Esophagus muscularis mucosa (tissue), 4 donors: ENCODE measurements at places on chromosomes 4 and X. TPM values are rescaled to one million over a fixed set of nuclear protein-coding genes. Genes with fewer than 3 reads are reported as not detected.

DNA sequence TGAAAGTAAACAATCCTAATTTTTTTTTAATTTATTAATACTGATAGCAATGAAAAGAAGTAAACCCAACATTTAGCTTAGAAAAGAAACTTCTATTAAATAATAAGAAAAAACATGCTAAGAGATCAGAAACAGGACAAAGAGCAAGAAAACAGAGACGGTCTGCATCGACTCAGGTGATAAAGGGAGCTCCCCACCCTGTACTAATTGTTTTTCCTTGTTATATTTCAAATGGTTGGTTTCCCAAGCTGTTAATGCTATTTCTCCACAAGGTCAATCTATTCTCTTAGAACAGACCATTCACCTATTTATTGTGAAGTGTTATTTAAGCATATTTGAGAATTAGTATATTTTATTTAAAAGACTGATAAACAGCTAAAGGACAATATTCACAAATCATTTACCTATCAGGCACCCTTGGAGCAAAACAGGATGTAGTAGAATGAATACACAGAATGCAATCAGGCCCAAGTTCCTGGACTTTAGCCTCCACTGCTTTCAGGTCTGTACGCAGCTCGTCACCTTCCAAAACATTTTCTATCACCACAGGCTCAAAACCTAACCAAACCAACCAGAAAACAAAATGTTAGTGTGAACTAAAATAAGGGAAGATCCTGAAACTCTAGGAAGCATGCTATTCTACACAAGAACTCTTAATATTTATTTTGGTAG, 5.5 kb downstream of the SEPSECS start:
- no peaks in the 10 kb centered on the region for H3K27me3 ChIP-seq
- H3K4me1 ChIP-seq = peaks cover 6% of the 10 kb centered on the region
- no peak overlapping the region for H3K4me3 ChIP-seq
- H3K27ac ChIP-seq = no peak overlapping the region
- no peak for DNase-seq
- peaks cover 9% of the 10 kb centered on the region for H3K36me3 ChIP-seq

- no peak overlapping the region for H3K4me3 ChIP-seq
- no peaks in the 10 kb centered on the region for H3K4me1 ChIP-seq
- no peaks in the 10 kb centered on the region for H3K27me3 ChIP-seq
- H3K27ac ChIP-seq = no peak overlapping the region
Observed at GRCh38 chr4:81965911-81966310, 407.9 kb downstream of the HNRNPD start.

DNA sequence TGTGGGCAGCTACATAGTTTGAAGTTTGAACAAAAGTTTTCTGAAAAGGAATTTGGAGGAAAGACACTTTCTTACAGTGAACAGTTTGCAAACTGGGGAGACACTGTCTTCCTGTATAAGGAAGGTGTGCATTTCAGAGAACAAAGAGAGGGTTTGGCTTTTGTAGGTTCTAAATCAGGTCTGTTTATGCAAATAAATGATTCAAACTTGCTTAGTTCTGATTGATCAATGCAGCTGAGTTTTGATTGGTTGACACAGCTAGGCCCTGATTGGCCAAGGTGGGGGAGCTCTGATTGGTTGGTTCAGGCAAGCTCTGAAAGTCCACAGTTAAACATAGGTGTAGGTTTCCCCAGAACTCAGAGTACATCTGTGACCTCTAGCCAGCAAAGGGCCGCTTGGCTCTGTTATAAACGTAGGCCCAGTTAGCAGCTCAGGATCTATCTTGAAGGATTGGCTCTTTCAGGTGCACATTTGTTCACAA, 63.0 kb upstream of the ENPP6 start:
- peak; percentile 45 for DNase-seq
- H3K4me3 ChIP-seq = no peak overlapping the region
- no peaks in the 10 kb centered on the region for H3K36me3 ChIP-seq
- no peaks in the 10 kb centered on the region for H3K27me3 ChIP-seq
- H3K27ac ChIP-seq = no peak overlapping the region

DNA sequence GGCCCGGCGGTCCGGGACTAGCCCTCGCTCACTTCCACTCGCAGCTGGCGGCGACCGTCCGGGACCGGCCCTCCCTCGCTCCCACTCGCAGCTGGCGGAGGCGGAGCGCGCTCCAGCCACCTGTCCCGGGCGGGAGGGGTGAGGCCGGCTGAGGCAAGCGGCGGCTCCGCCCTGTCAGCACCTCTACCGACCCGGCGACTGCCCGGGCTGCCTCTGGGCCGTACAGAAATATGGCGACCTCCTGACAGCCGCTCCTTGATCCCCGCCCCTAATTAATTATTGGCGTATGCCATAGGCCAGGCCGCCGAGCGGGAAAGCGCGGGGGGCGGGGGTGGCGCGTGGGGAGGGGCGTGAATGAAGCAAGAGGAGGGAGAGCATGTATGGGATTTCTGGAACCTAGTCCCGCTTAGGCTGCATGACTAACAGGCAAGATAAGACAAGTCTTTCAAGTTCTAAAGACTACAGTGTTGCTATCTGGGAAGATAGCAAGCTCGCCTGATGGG, at the start of gene MORC4:
Gene MORC4, minus strand, starts transcription at position 200 of the 503 bp plus-strand sequence. CDS start 243 bp downstream, outside the sequence.
- peak within 1 kb of the TSS; percentile 67 for H3K4me3 ChIP-seq
- no peaks in the 10 kb centered on the region for H3K4me1 ChIP-seq
- H3K36me3 ChIP-seq = no peaks in the 10 kb centered on the region
- DNase-seq = no peak
- peak within 1 kb of the TSS; percentile 83 for H3K27ac ChIP-seq

DNA sequence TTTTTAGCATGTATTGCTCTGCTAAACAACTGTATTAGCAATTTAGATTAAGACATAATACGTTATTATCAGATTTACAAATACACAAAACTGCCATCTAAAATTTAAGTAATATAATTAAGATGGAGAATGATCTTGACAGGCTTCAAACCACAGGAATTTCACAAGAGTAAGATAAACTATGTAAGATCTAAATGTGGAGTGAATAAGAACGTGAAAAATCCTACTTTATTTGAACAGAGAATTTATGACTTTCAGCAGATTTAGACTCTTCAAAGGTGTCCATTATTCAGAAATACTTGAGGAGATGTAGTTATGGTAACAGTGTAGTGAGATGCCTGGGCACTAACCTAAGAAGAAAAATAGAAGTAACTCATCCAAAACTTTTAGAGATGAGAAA, 73.2 kb downstream of the SLC4A4 start:
- no peak overlapping the region for H3K4me3 ChIP-seq
- H3K4me1 ChIP-seq = no peaks in the 10 kb centered on the region
- no peak overlapping the region for H3K27ac ChIP-seq
- DNase-seq = no peak
- no peaks in the 10 kb centered on the region for H3K27me3 ChIP-seq

- no peak overlapping the region for H3K4me3 ChIP-seq
- H3K36me3 ChIP-seq = no peaks in the 10 kb centered on the region
- no peak overlapping the region for H3K27ac ChIP-seq
- DNase-seq = no peak
Observed at GRCh38 chrX:97416461-97416860, 532.8 kb downstream of the RPA4 start.

Gene FMR1NB
- total RNA-seq = not detected

- no peak overlapping the region for H3K4me3 ChIP-seq
- H3K27ac ChIP-seq = no peak overlapping the region
- H3K27me3 ChIP-seq = no peaks in the 10 kb centered on the region
- H3K4me1 ChIP-seq = no peaks in the 10 kb centered on the region
- no peak for DNase-seq
Observed at GRCh38 chr4:169998981-169999380, 27.2 kb downstream of the MFAP3L start.

GRCh38 chr4:24978291-24979075, 52.3 kb downstream of the LGI2 start:
- H3K36me3 ChIP-seq = no peaks in the 10 kb centered on the region
- peak overlapping the region; percentile 74 for H3K27ac ChIP-seq

GRCh38 chr4:114599231-114599902, 760 bp downstream of the UGT8 start:
- no peaks in the 10 kb centered on the region for H3K36me3 ChIP-seq
- H3K4me3 ChIP-seq = peak overlapping the region; percentile 54
- H3K27ac ChIP-seq = no peak overlapping the region
- DNase-seq = no peak

DNA sequence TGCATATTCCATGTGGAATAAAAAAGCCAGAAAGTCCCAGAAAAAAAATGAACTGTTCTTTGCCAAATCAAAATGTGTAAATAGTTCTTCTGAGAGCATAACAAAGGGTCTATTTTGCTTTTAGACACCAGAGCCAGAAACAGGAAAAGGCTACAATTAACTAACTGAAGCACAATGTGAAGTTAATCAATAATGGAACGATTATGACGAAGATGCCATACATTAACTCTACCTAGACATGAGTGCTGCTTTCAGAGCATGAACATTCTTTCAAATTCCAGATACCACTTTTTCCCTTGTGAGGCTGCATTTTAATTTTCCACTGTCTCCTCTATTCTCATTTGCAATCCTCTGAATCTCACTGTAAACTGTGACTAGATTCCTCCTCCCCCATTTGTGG, 48.7 kb upstream of the PHOX2B start:
- peaks cover 7% of the 10 kb centered on the region for H3K4me1 ChIP-seq
- H3K4me3 ChIP-seq = no peak overlapping the region
- no peak overlapping the region for H3K27ac ChIP-seq
- H3K27me3 ChIP-seq = no peaks in the 10 kb centered on the region
- no peak for DNase-seq

DNA sequence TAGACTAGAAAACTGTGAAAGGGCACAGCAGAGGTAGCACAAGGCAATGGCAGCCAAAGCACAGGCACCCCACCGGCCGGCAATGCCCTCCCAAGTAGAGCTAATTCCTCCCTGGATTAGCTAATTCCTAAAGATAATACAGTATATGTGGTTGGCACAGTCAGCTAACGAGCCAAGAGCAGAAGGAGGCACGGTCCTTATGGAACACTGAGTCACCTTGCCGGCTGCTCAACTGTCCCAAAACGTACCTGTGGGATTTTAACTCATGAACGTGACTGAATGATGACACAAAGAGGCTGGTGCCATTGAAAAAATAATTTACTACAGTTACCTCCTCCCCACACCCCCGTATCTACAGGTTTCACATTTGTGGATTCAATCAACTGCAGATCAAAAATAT, 9.1 kb upstream of the FGFBP1 start:
- no peaks in the 10 kb centered on the region for H3K4me1 ChIP-seq
- H3K27ac ChIP-seq = no peak overlapping the region
- H3K36me3 ChIP-seq = no peaks in the 10 kb centered on the region
- DNase-seq = no peak
- H3K4me3 ChIP-seq = no peak overlapping the region
